ENCODE measurements at places on chromosomes 5 and 9.

GRCh38 chr9:114505187-114506081, at the start of gene WHRN:
TSS of gene WHRN (minus strand) at chr9:114505473. CDS start at chr9:114504801, 672 bp downstream.
- peak; percentile 78 for DNase-seq

DNA sequence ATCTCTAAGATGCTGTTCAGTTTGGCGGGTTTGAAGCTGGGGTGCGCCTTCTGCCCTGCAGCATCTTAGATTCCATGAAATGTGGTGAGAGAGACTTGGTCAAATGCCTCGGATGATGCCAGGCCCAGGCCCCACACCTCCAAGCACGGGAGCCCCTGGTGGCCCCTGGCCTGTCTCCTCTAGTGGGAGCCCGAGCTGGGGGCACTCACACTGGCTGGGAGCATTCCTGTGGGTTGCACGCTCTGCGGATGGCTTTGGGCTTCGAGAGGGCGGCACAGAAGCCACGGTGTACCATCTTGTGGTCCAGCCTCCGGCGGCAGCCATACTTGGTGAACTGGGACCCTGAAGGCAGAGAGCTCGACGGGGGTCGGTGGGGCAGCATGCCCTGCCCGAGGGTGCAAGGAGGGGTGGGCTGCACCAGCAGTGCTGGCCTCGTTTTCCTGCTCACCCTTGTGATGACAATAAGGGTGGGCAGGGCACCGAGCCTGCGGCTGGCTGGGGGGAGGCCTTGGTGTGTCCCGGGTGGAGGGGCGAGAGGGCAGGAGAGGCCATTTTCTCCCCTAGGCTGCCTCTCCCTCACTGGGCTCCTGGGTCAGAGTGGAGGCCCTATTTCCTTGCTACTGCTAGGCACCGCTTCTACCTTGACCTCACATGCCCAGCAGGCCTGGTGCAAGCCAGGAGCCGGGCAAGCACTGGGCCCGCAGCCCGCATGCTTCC, 65.8 kb downstream of the ZNF354C start:
- no peak for DNase-seq

DNA sequence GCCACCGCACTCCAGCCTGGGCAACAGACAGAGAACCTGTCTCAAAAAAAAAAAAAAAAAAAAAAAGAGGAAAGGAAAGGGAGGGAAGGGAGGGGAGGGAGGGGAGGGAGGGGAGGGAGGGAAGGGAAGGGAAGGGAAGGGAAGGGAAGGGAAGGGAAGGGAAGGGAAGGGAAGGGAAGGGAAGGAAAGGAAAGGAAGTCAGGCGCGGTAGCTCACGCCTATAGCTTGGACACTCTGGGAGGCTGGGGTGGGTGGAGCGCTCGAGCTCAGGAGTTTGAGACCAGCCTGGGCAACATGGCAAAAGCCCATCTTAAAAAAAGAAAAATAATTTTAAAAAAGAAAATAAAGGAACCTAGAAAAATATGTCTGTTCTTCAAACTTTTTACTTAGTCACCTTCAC, 56.0 kb upstream of the CER1 start:
- no peak for DNase-seq

- no peak for DNase-seq
Measured at GRCh38 chr5:143413958-143414669, 10.6 kb upstream of the NR3C1 start.

- DNase-seq = no peak
Measured at GRCh38 chr9:112411626-112412027, 31.7 kb downstream of the HSDL2 start.

DNA sequence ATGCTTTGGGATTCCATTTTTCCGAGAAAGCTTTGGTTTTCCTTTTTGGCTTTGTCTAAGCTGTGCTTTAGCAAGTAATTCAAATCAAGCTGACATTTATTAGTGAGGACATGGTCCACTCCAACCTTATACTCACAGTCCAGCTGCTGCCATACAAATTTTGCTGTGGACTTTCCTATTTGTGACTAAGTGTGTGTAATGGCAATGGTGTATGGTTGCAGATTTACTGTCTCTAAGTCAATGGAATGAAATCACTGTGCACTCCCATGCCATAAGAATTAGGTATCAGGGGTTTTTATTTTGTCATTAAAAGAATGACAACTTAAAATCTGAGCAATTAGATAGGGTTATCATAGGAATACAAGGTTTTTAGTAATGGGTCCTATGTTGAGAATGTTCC, 530.0 kb downstream of the CCDC171 start:
- DNase-seq = no peak

GRCh38 chr9:119938871-119939270, 569.6 kb upstream of the BRINP1 start:
- DNase-seq = no peak

DNA sequence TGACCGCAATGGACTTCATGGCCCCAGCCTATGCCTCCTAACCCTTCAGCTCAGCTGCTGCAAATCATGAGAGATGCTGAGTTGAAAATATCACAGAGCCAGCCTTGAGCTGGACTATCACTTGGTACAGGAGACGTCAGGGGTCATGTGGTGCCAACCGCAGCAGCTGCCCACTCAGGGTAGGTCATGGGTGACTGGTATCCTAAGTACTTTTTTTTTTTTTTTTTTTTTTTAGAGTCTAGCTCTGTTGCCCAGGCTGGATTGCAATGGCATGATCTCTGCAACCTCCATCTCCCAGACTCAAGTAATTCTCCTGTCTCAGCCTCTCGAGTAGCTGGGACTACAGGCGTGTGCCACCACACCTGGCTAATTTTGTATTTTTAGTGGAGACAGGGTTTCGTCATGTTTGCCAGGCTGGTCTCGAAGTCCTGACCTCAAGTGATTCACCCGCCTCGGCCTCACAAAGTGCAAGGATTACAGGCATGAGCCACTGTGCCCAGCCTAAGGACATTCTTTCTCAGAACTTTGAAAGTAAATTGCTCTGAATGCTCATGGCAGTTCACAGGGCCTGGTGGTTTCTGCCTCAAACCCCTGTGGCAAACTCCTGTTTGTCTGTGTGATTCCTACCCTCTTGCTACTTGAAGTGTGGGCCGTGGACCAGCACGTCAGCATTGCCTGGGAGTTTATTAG, 21.3 kb downstream of the WWC1 start:
- DNase-seq = no peak

GRCh38 chr9:123162791-123163345, 105.5 kb downstream of the STRBP start:
- no peak for DNase-seq

DNA sequence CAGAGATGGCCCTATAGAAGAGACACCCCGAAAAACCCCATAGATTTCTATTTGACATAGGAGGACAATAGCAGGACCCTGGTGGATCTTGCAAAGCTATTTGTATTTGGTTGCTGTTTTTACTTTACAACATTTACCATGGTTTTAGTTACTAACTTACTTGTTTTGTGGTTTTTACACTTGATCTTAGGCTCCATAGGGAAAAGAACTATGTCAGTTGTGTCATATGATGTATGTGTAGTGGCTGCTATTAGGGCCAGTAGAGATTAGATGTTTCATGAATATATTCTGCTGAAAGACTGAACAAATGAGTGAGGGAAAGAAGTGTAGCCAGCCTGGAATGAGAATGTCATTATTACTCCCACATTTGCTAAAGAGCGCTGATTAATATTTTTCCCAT, 388.1 kb downstream of the SEMA5A start:
- DNase-seq = no peak

DNA sequence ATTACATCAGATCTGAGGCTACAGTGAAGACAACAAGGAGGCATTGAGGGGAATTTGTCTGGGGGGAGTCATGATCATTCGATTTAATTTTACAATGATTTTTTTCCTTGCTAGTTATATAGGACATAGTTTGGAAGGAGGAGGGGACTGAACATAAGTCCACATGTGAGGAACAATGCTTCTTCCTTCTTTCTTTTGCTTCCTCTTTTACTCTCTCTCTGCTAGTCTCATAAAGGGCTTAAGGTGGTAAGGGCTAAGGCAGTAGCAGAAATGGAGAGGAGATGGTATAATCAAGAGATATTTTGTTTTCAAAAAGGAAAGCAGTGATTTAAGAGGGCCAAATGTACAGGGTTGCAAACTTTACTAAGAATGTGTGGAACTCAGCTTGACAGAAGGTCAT, 64.3 kb downstream of the GRIN3A start:
- no peak for DNase-seq

GRCh38 chr9:36030871-36031270, 5.8 kb upstream of the RECK start:
- DNase-seq = no peak

- no peak for DNase-seq
Measured at GRCh38 chr9:94079236-94079635, 5.0 kb upstream of the PTPDC1 start.

DNA sequence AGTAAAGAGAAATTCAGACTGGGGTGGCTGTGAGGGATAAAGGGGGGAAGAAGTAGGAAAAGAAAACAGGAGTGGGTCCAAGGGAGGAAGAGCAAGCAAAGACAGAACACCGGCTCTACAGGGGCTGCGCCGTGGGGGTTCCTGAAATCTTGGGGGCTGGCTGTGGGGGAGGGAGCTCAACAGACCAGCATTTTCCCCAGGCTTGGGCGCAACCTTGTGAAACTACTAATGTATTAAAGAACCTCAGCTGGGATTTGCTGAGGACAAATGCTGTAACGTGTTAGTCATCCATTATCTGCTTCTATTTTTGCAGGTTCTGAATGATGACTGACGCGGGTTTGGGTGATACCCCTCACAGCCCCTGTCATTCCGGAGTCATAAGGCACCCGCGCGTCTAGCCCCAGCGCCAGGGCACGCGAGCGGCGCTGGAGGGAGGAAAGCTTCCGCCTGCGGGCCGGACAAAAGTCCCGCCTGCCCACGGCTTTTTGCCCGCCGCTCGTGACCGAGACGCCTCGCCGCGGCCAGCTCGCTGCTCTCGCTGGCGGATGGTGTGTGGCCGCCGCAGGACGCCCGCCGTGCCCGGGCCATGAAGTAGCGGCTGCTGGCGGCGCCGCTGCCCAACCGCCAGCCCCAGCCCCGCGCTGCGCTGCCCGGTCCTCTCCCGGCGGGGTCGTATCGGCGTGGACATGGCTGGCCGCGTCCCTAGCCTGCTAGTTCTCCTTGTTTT, 110.6 kb downstream of the PAM start:
- peak; percentile 3 for DNase-seq

DNA sequence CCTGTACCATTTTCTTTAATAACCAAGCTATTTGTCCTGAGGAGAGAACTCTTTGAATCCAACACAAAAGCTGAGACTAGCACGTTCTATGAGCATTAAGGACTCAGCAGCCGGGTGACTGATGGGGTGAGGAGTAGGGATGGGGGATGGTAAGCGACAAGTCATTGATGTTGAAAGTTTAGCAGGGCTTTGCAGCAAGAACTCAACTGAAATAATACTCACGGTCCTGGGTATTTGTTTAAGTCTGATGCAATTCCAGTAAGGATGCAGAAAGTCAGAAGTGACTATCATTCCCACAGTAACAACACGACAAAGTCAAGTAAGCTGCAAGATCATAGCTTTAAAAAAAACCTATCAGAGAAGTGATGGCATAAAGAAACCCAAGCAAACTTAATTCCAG, 131.1 kb downstream of the ACTL7B start:
- no peak for DNase-seq

DNA sequence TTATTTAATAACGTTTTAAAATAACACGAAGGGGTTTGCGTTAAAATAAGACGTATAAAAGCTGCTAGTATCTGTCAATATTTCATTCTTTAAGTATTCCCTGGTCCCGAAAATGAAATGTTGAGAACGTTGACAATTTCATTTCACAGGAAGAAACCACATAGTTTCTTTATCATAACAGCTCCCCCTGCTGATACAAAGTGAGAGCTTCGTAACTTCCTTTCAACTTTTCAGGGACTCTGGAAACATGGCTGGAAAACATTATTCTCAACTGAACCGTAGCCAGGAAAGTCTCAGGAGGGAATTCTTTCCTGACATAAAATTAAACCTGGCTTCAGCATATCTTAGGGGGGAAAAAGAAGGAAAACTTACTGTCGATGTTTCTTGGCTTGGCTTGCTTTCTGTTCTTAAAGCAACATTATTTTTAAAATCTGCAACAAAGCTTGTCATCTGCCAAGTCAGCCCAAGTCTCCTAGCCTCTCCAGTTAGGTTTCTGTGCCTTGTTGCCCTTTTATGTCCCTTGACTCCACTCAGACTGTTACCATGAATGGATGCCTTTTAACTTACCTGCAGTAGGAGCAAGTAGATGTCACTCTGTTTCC, 122.9 kb upstream of the DAB2 start:
- no peak for DNase-seq

GRCh38 chr9:27367921-27368315, 71.0 kb upstream of the EQTN start:
- DNase-seq = no peak

DNA sequence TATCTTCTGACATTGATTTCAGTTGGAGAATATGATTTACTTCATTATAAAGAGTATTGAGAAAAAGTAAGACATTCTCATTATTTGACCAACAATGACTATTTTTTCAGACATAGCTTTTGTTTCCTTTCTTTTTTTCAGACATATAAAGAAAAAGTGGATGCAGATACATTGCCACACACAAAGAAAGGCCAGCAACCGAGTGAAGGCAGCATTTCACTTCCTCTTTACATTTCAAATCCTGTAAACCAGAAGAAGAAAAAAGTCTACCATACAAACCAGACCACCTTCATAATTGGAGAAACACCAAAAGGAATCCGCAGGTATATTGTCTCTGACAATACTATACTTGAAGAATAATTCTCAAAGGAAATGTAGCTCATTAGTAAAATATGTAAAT, 128.9 kb downstream of the ERCC6L2 start:
- DNase-seq = no peak

All from stimulated activated CD4-positive, alpha-beta T cell treated with anti-CD3 and anti-CD28 coated beads, Interleukin-1b, Interleukin-23, amount 100 ng/mL, for 1 hour (primary cell).